ENCODE measurements at places on chromosomes 3 and 15.

- no peak for DNase-seq
Measured at GRCh38 chr15:81492969-81493645, 119.1 kb upstream of the TMC3 start.

GRCh38 chr15:89858661-89859458 lies 34.9 kb downstream of the AP3S2 start:
- DNase-seq, result no peak

GRCh38 chr3:126897943-126898342 lies 85.0 kb upstream of the PLXNA1 start:
- DNase-seq, result no peak

DNA sequence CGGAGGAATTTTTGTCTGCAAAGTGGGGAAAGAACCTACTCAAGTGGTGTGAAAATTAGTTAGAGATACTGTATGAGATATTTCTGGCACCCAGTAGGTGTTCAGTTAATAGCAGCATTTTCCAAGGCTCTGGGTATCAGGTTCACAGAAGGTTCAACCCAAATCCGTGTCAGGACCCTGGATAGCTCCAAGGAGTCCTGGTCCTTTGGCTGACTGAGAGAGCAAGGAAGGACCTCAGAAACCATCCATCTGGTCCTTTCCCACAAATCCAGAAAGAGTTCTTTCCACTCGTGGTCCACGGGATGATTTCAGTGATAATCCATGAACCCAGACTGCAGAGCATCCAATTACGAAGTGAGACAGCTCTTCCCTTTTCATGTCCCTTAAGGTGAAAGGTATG lies 51.4 kb downstream of the SLC6A11 start:
- DNase-seq, result no peak

GRCh38 chr3:47573190-47574172 lies 5.2 kb downstream of the CSPG5 start:
- no peak for DNase-seq

GRCh38 chr15:75347222-75348033 lies 589 bp downstream of the NEIL1 start:
- no peak for DNase-seq

DNA sequence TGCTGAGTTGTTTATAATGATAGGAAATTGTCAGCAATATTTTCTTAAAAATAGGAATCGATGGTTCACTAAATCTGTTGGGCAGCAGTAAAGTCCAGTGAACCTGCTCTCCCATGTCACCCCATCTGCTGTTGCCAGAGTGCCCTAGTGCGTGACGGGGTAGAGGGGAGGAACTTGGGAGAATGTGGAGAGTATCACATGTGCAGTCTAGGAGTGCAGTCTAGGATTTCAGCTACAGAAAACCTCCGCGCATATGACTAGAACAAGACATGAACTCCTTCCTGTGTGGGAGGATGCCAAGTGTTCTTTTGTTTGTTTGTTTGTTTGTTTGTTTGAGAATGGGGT lies 74.6 kb upstream of the ACAD9 start:
- DNase-seq, result no peak

- DNase-seq, result no peak
Measured at GRCh38 chr3:74639681-74640080, 25.2 kb upstream of the CNTN3 start.

- no peak for DNase-seq
Measured at GRCh38 chr3:117941015-117941414, 1093.6 kb downstream of the IGSF11 start.

DNA sequence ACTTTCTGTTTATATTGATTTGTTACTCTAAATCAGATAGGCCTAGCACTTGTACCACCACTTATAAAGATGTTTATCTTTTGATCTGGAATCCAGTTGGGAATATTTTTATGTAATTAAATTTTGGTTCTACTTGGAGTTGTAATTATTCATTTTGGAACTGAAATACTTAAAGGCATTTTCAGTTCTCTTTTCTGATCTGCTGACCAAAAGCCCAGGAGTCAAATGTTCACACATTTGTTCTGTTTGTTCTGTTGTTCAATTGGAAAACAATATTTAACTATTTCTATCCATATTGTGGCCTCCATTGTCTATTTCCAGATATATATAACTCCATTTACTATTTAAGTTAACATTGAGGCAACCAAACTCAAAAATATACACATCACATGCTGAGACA lies 912.4 kb upstream of the EPHA6 start:
- no peak for DNase-seq

GRCh38 chr15:40192942-40193341 lies 32.1 kb downstream of the BUB1B start:
- DNase-seq, result no peak

- DNase-seq, result no peak
Measured at GRCh38 chr3:113194823-113195401, 16.4 kb upstream of the BOC start.

Data from keratinocyte (primary cell).